Activated CD8-positive, alpha-beta memory T cell treated with anti-CD3 and anti-CD28 coated beads, Interleukin-2, amount 10 ng/mL, durations not matched to agents 7 days and 5 days (primary cell): ENCODE measurements at places on chromosomes 1 and 21. TPM values are rescaled to one million over a fixed set of nuclear protein-coding genes. Genes with fewer than 3 reads are reported as not detected.

Gene NEXN
- 2.7 TPM for total RNA-seq

Gene LACTBL1
- total RNA-seq, result not detected

Gene GBP5
- 279 TPM for total RNA-seq

Gene CASQ2
- total RNA-seq, result not detected

Gene IL20
- not detected for total RNA-seq

Gene SNIP1
- total RNA-seq, result 28.4 TPM

Gene PTPN14
- 0.32 TPM for total RNA-seq

Gene ZNF683
- 7.0 TPM for total RNA-seq

Gene AJAP1
- total RNA-seq, result not detected

Gene KRTAP10-1
- not detected for total RNA-seq

Gene S100A7
- total RNA-seq, result not detected

Gene S100A4
- 898 TPM for total RNA-seq

Gene TCEA3
- total RNA-seq, result 0.26 TPM

Gene F5
- 14.0 TPM for total RNA-seq
